ENCODE measurements at places on chromosomes 16 and 17.

DNA sequence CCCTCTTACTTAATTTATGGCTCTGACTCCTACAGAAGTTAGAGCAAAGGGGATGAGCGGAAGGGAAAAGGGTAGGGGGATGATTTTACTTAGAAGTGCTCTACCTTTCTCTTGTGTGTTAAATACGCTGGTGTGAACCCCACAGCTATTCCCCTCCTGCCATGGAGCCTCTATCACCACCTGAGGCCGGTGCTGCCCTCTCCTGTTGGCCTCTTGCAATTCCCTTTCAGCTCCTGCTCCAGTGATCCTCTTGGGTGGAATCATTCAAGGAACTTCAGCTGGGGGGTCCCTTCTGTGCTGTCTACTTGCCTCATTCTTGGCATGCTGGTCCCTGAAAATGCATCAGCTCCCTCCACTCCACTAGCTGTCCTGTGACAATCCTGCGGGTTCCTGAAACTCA is 41.8 kb upstream of the CDH8 start:
- no peak for DNase-seq

DNA sequence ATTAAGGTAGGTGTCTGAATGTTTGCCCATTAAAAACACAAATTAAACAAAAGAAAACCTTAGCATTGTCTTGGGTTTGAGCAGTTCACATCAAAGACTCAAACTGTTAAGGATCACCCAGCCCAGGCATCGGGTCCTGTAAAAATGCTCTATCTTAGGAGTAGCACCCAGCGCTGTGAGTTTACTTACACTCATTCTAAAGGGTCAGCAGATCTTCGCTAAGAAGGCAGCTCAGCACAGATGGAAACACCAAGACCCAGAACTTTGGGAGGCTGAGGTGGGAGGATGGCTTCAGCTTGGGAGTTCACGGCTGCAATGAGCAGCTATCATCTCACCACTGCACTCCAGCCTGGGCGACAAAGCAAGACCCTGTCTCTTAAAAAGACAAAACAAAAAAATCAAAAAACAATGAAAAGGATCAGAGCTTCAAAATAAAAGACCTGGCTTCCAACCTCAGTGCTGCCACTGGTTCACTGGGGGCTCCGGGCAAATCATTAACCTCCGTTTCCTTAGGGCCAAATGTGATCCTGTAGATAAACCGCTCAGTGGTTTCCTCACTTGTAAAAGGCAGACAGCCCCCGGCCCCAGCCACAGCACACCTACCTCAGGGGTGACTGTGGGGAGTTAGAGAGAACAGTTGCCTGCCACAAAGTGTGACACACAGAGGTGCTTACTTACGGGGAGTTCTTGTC is 11.1 kb downstream of the COG1 start:
- DNase-seq: peak; percentile 62

GRCh38 chr16:2515180-2515851 is 1.6 kb downstream of the ATP6V0C start:
- no peak for DNase-seq

DNA sequence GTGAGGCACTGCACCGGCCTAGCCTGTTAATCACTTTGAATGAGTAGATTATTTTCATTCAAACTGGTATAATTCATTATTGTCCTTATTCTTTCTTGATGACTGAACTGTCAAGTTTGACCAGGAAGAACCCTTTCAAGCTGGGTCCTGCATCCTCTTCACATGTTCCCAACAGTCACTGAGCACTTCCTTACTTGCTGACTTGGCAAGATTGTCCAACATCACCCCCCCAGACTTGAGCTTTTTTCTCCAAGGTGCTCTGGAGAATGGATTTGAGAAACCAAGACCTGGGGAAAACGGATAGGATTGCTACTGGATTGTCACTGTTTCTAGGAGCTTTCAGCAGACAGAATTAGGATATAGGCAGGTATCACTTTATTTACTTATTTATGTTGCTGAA is 55.1 kb upstream of the GSG1L start:
- no peak for DNase-seq

GRCh38 chr17:78572239-78573205 is 4.7 kb downstream of the DNAH17 start:
- no peak for DNase-seq

DNA sequence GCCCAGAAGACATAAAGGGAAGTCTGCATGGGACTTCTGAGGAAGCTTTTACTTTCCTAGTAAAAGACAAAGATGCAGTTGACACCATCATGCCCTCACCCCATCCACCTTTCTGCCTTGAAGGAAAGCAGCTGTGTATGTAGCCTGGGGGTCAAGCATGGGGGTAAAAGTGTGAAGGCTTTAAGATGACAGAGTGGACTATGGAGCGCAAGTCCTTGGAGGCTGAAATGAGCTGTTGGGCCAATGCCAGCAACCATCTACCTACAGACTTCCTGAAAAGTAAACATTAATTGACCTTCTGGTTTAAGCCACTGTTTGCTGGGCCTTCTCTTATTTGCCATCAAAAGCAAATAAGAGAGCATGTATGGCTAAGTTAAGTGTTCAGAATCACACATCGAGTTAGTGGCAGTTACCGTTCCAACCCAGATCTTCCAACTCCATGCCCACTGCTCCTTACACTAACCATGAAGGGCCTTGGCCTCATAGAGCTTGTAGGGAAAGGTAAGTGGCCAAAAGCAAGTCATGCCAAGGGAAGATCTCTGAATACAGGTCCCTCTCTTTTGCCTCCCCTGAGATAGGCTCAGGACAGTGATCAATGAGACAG is 30.0 kb downstream of the SLC13A5 start:
- DNase-seq: no peak

DNA sequence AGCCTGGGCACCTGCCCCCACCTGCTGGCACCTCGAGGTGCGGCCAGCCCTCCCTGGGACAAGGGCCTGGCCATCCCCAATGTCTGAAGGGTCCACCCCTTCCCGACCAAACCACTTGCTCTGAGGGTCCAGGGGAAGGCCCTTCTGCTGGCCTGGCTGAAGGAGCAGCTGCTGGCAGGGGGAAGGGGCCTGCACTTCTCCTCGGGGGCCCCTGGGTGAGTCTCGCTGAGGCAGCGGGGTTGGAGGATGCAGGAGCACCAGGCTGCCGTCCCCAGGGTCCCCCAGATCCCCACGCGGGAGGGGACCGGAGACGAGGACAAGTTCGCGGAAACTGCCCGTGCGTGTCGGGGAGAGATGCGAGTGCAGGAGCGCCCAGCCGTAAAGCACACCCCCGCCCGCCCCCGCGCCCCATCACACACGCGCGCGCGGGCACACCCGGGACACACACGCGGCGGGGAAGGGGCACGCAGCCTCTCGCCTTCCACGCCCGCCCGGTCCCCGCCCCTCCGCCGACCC is 725 bp upstream of the CACNA1H start:
- peak; percentile 59 for DNase-seq

GRCh38 chr17:49365667-49366066 is 3.6 kb upstream of the ZNF652 start:
- no peak for DNase-seq

DNA sequence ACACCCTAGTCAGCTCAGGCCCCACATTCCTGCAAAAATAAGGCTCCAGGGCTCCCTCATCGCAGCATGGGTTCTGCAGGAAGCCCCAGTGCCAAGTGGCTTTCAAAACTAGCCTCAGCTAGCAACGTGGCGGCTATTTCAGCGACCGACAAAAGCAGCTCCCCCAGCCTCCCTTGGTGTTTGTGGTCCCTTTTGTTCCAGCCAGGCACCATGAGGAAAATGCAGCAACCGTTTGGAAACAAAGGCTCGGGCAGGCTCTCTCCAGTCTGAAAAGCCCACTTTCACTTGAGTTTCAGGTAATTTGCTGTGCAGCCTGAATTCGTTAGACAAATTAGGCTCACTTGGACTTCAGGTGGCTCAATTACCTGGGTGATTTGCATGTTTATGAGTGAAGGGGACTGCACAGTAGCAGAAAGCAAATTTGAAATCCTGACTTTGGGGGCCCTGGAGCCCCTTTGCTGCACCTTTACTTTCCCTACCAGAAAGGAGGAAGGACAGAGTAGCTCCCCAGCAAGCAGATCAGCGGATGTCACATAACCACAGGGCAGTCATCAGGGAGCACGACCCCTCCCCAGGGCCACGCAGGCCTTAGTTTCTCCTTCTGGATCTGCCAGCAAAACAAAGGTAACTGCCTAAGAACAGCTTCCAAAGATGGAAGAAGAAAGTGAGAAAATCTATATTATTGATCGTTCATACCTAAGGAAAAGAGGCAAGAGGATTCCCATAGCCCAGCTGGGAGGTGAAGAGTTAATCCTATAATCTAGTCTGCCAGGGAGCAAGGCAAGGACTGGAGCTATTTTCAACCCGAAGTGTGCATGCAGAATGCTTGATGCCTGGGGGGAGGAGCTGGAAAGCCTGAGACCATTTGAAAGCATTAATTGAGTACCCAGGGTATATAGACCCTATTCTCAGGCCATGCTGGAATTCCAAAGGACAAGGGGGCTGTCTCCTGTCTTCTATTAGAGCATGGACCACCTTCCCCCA is 143.1 kb upstream of the SDK2 start:
- DNase-seq: no peak

DNA sequence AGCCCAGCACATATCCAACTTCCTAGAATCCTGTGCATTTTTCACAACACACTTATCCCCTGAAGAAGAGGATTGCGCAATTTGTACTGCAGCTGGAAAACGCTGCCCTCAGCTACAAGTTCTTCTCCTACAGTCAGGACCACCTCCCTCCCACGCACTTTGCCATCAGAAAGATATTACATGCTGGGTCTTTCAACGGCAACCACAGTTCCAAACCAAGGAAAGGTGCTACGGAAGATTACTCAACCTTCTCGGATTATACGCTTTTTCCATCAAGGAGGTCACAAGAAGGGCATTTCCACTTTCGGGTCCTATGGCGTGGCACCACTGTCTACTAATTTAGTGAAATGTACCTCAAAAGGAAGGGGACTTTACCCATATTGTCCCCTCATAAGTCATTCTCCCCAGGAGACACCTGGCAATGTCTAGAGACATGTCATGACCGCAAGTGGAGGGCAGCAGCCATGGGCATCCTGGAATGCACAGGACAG is 35.2 kb downstream of the USP7 start:
- DNase-seq: peak; percentile 64

All from activated CD8-positive, alpha-beta memory T cell treated with anti-CD3 and anti-CD28 coated beads, Interleukin-2, amount 50 U/mL, for 48 hours (primary cell).